ENCODE measurements at places on chromosomes 4 and X. TPM values are rescaled to one million over a fixed set of nuclear protein-coding genes. Genes with fewer than 3 reads are reported as not detected.

The P2RY10 gene
- not detected for total RNA-seq

- no peak overlapping the region for H3K4me3 ChIP-seq
- H3K36me3 ChIP-seq: peaks cover 11% of the 10 kb centered on the region
- H3K27ac ChIP-seq: no peak overlapping the region
- H3K4me1 ChIP-seq: no peaks in the 10 kb centered on the region
- no peak for DNase-seq
- no peaks in the 10 kb centered on the region for H3K27me3 ChIP-seq
Measured at GRCh38 chrX:150429594-150429993, 66.5 kb downstream of the MAMLD1 start.

DNA sequence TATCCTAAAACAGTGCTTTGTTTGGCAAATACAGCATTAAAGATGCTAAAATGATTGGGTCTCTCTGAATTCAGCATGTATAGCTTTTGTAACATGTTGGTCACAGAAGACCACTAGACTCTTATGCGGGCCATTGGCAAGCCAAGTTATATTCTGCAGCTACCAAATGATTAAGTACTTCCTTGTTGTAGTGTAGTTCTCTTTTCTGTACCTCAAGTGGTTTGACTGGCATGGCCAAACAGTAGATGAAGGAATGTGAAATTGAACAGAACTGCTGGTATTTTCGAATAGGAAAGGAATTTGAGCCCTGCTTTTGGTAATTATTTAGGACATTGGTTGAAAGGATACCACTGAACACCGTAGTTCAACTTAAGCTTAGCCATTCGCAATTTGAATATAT, 193.9 kb upstream of the GPC4 start:
- H3K27me3 ChIP-seq: no peaks in the 10 kb centered on the region
- no peak overlapping the region for H3K4me3 ChIP-seq
- H3K4me1 ChIP-seq: no peaks in the 10 kb centered on the region
- no peak for DNase-seq

- H3K27me3 ChIP-seq: no peaks in the 10 kb centered on the region
- no peak overlapping the region for H3K4me3 ChIP-seq
- no peaks in the 10 kb centered on the region for H3K4me1 ChIP-seq
- DNase-seq: no peak
- H3K36me3 ChIP-seq: no peaks in the 10 kb centered on the region
- no peak overlapping the region for H3K27ac ChIP-seq
Measured at GRCh38 chr4:25448379-25449109, 71.5 kb downstream of the ANAPC4 start.

DNA sequence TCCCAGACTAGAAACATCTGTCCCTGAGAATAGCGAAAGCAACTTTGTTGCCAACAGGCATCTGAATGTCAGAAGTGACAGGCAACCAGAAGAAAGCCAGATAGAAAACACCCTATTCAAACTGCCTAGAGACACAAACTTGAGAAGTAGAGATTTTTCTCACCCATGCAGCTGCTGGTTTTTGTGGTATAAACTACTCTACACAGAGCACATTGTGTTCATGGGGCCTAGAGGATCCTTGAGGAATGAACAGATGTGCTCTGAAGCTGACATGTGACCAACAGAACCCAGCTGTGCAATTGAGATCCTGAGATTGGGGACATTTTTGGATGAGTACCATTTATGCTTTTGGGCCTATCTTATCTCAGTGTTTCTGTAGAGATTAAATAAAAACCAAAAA, 63.6 kb upstream of the NRK start:
- H3K4me3 ChIP-seq: no peak overlapping the region
- H3K27ac ChIP-seq: no peak overlapping the region
- no peaks in the 10 kb centered on the region for H3K36me3 ChIP-seq

DNA sequence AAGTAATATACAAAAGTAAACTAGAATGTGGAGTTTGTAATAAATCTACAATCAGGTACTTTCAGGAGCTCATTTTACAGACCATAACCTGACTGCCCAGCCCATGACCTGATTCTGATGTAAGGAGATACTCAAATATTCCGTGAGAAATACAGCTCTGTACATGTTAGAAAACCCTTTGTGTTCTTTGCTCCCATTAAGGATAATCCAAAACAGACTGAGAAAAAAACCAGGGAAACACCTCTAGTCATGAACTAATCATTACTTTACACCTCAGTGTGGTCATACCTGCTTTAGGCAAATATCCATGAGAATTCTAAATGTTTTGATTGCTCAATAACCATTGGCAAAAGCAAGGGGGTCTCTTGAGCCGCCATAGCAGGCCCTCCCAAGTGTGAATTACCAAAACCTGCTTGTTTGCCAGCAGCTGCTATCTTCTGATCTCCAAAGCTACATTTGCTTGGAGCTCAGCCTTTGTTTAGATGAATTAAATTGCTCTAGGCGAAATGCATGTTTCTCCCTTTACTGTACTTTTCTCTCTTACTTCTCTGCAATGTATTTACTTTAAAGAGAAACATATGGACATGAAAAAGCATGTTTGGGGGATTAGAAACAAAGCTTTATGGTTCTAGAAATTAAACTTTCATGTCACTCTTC, 79.1 kb downstream of the ANKRD50 start:
- DNase-seq: no peak
- H3K36me3 ChIP-seq: peaks cover 6% of the 10 kb centered on the region
- H3K27ac ChIP-seq: no peak overlapping the region
- peaks cover 33% of the 10 kb centered on the region for H3K4me1 ChIP-seq
- H3K27me3 ChIP-seq: no peaks in the 10 kb centered on the region

- no peak overlapping the region for H3K4me3 ChIP-seq
- peaks cover 35% of the 10 kb centered on the region for H3K4me1 ChIP-seq
- peaks cover 10% of the 10 kb centered on the region for H3K27me3 ChIP-seq
- peak; percentile 56 for DNase-seq
- H3K36me3 ChIP-seq: no peaks in the 10 kb centered on the region
- H3K27ac ChIP-seq: no peak overlapping the region
Measured at GRCh38 chr4:184807797-184808712, 17.7 kb downstream of the ACSL1 start.

The FOXP3 gene
- total RNA-seq: 0.26 TPM

The FAM53A gene
- 3.6 TPM for total RNA-seq

DNA sequence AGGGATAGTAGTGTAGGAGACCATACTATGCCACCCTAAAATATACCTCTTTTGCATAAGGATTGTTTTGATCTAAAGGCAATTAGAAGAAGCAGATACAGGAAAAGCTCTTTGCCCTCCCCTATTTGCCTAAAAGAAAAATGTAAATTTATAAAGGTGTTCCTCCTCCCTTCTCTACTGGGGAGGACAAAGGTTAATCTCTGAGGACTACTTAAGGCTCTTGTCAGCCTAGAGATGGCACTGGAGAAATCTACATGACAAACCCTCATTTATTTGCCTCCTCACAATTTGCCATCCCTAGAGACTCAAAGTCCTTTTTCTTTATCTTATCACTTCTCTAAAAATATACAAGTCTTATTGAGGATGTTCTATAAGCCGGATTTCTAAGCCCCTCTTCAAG, 1021.8 kb downstream of the STPG2 start:
- H3K4me1 ChIP-seq: no peaks in the 10 kb centered on the region
- no peak overlapping the region for H3K27ac ChIP-seq
- H3K36me3 ChIP-seq: peaks cover 2% of the 10 kb centered on the region
- no peaks in the 10 kb centered on the region for H3K27me3 ChIP-seq

GRCh38 chr4:61239250-61239649, 39.1 kb downstream of the ADGRL3 start:
- peaks cover 18% of the 10 kb centered on the region for H3K4me1 ChIP-seq
- no peak overlapping the region for H3K4me3 ChIP-seq
- H3K27ac ChIP-seq: no peak overlapping the region
- no peaks in the 10 kb centered on the region for H3K27me3 ChIP-seq
- DNase-seq: no peak

The FGF13 gene
- 81.1 TPM for total RNA-seq

- H3K4me3 ChIP-seq: no peak overlapping the region
- no peak overlapping the region for H3K27ac ChIP-seq
- H3K27me3 ChIP-seq: no peaks in the 10 kb centered on the region
- peaks cover 7% of the 10 kb centered on the region for H3K36me3 ChIP-seq
- peaks cover 30% of the 10 kb centered on the region for H3K4me1 ChIP-seq
Measured at GRCh38 chr4:86547140-86547539, 47.0 kb upstream of the PTPN13 start.

The ANOS1 gene
- total RNA-seq: 18.8 TPM

The SSX1 gene
- total RNA-seq: not detected

All from neural crest cell (in vitro differentiated cells).